ENCODE measurements at places on chromosomes 5 and 9. TPM values are rescaled to one million over a fixed set of nuclear protein-coding genes. Genes with fewer than 3 reads are reported as not detected.

Gene ANKRD20A1
- polyA plus RNA-seq: not detected

DNA sequence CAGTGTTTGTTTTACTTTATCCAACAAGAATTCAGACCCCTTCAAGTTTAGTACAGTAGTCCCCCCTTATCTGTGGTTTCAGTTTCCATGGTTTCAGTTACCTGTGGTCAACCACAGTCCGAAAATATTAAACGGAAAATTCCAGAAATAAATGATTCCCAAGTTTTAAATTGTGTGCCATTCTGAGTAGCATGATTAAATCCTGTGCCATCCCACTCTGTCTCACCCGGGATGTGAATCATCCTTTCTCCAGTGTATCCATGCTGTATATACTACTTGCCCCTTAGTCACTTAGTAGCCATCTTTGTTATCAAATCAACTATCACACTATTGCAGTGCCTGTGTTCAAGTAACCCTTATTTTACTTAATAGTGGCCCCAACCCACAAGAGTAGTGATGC is 153.8 kb upstream of the RASA1 start:
- H3K27me3 ChIP-seq: no peaks in the 10 kb centered on the region
- no peak overlapping the region for H3K4me3 ChIP-seq
- H3K4me1 ChIP-seq: peaks cover 2% of the 10 kb centered on the region
- DNase-seq: peak; percentile 89

- H3K27me3 ChIP-seq: no peaks in the 10 kb centered on the region
- no peaks in the 10 kb centered on the region for H3K4me1 ChIP-seq
- H3K27ac ChIP-seq: no peak overlapping the region
- H3K4me3 ChIP-seq: no peak overlapping the region
- no peaks in the 10 kb centered on the region for H3K36me3 ChIP-seq
These were observed 488.0 kb upstream of the CTNND2 start for GRCh38 chr5:12392246-12392645.

DNA sequence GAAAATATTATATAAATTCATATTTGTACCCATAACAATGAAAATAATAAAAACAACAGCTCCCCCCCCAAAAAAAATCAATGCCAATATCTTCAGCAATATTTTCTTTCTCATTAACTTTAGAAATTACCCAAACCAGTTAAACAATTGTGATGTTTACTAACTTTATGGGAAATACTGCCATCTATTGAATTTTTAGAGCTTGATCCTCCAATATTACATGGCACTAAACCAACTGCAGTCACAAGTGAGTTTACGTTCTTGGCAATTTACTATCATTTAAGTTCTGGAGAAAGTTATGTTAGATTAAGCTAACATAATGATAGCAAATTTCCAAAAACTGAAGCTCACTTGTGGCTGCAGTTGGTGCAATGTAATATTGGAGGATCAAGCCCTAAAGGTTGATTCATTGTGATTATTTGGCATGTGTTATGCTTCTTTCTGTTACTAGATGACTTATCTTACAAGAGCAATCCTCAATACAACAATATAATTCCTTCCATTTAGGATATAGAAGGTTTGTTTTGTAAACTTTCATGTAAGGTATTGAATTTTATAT is 379.5 kb downstream of the CDH18 start:
- no peaks in the 10 kb centered on the region for H3K27me3 ChIP-seq
- no peaks in the 10 kb centered on the region for H3K36me3 ChIP-seq
- H3K27ac ChIP-seq: no peak overlapping the region
- H3K4me3 ChIP-seq: no peak overlapping the region
- no peak for DNase-seq
- H3K4me1 ChIP-seq: no peaks in the 10 kb centered on the region

DNA sequence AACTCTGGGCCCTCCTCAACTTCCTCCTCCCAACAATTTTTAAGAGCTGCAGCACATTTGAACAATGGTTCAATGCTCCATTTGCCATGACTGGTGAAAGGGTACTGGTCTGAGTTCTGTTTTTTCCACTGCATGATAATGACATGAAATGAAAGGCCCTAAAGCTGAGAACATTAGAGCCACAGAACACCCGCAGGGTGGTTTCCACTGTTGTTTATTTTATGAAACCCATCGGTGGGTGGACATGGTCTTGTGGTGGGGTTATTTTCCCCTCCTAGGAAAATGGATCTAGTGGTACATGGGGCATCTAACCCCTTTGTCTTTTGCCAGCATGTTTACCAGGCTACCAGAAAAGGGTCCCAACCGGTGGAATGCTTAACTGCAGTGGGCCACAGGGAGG is 71.8 kb downstream of the SMARCA2 start:
- no peaks in the 10 kb centered on the region for H3K4me1 ChIP-seq
- H3K4me3 ChIP-seq: no peak overlapping the region
- H3K27me3 ChIP-seq: no peaks in the 10 kb centered on the region
- H3K36me3 ChIP-seq: peaks cover 24% of the 10 kb centered on the region
- DNase-seq: no peak

GRCh38 chr9:38682713-38683112 is 37.2 kb downstream of the FAM240B start:
- H3K27me3 ChIP-seq: no peaks in the 10 kb centered on the region
- no peak overlapping the region for H3K27ac ChIP-seq
- H3K4me3 ChIP-seq: no peak overlapping the region

DNA sequence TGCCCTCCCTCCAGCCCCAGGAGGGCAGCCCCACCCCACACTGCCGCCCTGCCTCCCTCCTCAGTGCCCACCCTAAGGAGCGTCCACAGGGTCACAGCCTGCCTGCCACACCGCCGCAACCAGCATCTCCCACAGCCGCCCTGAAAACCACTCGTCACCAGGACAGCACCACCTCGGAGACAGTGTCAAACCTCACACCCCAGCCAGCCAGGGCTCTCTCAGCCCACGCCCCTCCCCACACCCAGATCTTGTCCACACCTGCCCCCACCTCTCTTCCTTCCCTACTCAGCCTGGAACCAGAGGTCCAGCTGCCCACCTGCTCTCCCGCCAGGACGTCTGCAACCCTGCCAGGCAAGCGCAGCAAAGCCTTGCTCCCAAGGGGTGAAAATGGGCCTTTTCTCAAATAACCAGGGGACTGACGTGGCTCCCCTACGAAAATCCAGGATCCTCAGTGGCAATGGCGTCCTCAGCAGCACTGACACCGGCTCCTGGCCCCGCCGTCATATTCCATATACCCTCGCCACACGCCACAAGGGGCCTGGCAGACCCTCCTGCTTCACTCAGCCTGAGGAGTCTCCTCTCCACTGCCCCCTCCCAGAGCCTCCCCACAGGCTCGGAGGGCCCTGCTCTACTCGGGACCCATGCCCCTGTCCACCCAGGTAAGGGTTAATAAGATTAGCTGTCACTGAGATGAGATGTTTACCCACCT is 71.0 kb upstream of the ADAMTS2 start:
- H3K27ac ChIP-seq: no peak overlapping the region
- peaks cover 15% of the 10 kb centered on the region for H3K27me3 ChIP-seq
- no peak for DNase-seq
- no peak overlapping the region for H3K4me3 ChIP-seq
- no peaks in the 10 kb centered on the region for H3K4me1 ChIP-seq

GRCh38 chr9:127574072-127574993 is 37.7 kb upstream of the STXBP1 start:
- DNase-seq: no peak
- peak overlapping the region; percentile 97 for H3K27ac ChIP-seq
- H3K27me3 ChIP-seq: no peaks in the 10 kb centered on the region
- H3K4me1 ChIP-seq: peaks cover 49% of the 10 kb centered on the region
- H3K36me3 ChIP-seq: no peaks in the 10 kb centered on the region

Data from IMR-90 (cell line).